Hindlimb muscle (tissue), 1 donor: ENCODE measurements at places on chromosomes 2 and 18.

DNA sequence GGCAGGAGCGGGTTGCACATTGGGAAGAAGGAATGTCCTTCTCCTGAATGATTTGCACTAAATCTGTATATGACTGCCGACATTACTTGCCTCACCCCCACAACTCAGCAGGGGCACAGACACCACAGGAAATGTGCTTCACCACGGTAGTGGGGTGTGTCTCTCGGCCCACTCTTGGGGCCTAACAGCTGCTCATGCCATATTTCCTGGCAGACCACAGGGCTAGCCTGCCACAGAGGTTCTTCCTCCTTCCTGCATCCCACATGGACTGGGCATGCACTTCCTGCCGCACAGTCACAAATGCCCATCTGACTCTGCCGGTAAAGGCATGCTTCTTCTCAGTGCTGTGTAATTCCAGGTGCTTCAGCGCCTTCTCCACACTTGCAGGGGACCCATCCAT lies 10.3 kb upstream of the PAPOLG start:
- no peak for DNase-seq

GRCh38 chr18:35998967-35999366 lies 26.5 kb downstream of the RMP24 start:
- no peak for DNase-seq

GRCh38 chr2:63768051-63768450 lies 73.6 kb upstream of the UGP2 start:
- no peak for DNase-seq

GRCh38 chr2:194464964-194465638 lies 1191.9 kb upstream of the SLC39A10 start:
- no peak for DNase-seq

- no peak for DNase-seq
Observed at GRCh38 chr2:105732101-105732500, 12.6 kb upstream of the NCK2 start.

DNA sequence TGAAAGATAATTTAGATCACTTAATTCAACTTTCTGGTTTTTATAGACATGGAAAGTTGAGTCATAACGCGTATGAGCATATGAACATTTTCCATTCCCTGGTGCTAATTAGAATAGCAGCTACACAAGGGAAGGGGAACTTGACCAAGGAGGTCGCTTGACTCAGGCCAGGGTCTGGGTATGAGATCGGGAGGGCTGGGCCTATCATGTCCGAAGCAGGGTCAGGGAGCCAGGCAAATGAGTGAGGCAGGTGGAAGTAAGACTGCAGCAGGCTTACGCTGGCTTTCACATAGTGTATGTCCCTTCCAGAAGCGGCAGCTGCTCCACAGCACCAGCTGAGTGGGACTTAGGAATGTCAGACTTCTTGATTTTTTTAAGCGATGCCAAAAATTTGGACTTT lies 14.7 kb downstream of the RALB start:
- peak; percentile 33 for DNase-seq

GRCh38 chr2:42971947-42972736 lies 179.8 kb upstream of the HAAO start:
- DNase-seq, result no peak

GRCh38 chr2:118622913-118623312 lies 224.5 kb downstream of the EN1 start:
- DNase-seq, result no peak

GRCh38 chr2:27152102-27152795 lies 3.4 kb downstream of the TCF23 start:
- DNase-seq, result no peak

GRCh38 chr18:45103319-45104048 lies 422.8 kb downstream of the SETBP1 start:
- DNase-seq, result no peak

- no peak for DNase-seq
Observed at GRCh38 chr2:29632018-29632417, 289.4 kb downstream of the ALK start.

GRCh38 chr18:79518683-79519128 lies 123.0 kb downstream of the NFATC1 start:
- no peak for DNase-seq

DNA sequence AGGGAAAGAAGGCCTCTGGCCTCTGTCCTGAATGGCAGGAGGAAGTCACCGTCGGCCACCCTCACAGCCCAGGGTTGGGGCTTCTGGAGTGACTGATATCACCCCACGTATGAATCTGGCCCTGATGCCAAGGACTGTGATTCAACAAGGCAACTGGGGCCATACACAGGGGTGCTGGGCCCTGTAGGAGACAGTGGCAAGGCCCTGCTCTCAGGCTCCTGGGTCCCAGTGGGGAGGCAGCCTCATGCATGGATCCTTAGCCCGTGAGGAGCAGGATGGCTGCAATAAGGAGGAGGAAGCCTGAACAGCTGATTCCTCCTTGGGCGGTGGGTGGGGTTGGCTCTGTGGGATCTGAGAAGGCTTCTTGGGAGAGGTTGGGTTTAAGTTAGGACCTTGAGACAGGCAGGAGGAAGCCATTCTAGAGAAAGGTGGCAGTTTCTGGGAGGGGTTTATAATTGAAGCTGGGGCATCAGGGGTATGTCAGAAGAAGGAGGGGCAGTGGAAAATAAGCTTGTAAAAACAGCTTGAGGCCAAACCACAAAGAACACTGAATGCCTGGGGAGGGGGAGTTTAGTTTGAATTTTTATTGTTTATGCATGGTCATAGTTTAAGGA lies 42.8 kb upstream of the LAPTM4A start:
- no peak for DNase-seq

GRCh38 chr2:166539340-166540162 lies 45.5 kb upstream of the SCN7A start:
- peak; percentile 58 for DNase-seq

GRCh38 chr2:102337012-102337411 lies 18.6 kb upstream of the IL18R1 start:
- DNase-seq, result no peak

- no peak for DNase-seq
Observed at GRCh38 chr2:220300806-220301205, 673.4 kb downstream of the SLC4A3 start.

- DNase-seq, result no peak
Observed at GRCh38 chr2:56266761-56267414, 83.1 kb downstream of the CCDC85A start.

DNA sequence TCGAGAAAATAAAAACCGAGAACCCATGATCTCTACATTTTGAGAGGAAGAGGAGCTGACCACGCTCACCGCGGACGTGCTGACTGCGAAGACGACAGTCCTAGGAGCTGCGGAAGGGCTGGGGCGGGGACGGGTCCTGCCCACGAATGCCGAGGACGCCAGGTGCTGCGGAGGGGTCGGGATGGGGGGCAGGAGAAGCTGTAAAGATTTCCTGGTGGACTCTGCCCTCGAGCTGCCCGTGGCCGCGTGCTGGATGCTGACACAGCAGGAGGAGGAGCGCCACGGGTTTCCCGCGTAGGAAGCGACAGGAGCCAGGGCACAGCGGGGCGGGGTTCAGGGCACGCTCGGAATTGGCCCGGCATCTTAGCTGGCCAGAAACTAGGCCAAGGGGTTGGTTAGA lies 22.2 kb downstream of the ZSCAN30 start:
- DNase-seq, result no peak

GRCh38 chr2:102615620-102616436 lies 3.5 kb upstream of the SLC9A2 start:
- DNase-seq, result peak; percentile 49

GRCh38 chr2:16012626-16013358 lies 72.4 kb downstream of the MYCN start:
- no peak for DNase-seq

- no peak for DNase-seq
Observed at GRCh38 chr2:7593360-7593759, 676.1 kb downstream of the RNF144A start.

GRCh38 chr2:188978291-188979081 lies 4.3 kb downstream of the COL3A1 start:
- peak; percentile 78 for DNase-seq

DNA sequence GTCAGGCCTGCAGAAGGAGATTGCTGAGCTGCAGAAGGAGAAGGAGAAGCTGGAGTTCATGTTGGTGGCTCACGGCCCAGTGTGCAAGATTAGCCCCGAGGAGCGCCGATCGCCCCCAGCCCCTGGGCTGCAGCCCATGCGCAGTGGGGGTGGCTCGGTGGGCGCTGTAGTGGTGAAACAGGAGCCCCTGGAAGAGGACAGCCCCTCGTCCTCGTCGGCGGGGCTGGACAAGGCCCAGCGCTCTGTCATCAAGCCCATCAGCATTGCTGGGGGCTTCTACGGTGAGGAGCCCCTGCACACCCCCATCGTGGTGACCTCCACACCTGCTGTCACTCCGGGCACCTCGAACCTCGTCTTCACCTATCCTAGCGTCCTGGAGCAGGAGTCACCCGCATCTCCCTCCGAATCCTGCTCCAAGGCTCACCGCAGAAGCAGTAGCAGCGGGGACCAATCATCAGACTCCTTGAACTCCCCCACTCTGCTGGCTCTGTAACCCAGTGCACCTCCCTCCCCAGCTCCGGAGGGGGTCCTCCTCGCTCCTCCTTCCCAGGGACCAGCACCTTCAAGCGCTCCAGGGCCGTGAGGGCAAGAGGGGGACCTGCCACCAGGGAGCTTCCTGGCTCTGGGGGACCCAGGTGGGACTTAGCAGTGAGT lies 19.4 kb downstream of the FOSL2 start:
- no peak for DNase-seq

DNA sequence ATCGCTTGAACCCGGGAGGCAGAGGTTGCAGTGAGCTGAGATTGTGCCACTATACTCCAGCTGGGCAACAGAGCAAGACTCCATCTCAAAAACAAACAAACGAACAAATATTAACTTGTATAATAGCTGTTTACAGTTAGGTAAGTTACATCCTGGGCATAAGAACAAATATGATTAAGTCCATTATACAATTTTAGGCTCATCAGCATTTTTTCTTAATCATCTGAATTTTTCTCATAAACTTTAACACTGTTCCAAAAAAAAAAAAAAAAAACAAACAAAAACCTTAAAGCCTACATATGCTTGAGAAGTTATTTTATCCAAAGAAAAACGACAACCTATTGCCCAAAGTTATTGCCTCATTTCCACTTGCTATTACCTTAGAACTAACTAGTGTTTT lies 1042.5 kb downstream of the DPP10 start:
- no peak for DNase-seq

DNA sequence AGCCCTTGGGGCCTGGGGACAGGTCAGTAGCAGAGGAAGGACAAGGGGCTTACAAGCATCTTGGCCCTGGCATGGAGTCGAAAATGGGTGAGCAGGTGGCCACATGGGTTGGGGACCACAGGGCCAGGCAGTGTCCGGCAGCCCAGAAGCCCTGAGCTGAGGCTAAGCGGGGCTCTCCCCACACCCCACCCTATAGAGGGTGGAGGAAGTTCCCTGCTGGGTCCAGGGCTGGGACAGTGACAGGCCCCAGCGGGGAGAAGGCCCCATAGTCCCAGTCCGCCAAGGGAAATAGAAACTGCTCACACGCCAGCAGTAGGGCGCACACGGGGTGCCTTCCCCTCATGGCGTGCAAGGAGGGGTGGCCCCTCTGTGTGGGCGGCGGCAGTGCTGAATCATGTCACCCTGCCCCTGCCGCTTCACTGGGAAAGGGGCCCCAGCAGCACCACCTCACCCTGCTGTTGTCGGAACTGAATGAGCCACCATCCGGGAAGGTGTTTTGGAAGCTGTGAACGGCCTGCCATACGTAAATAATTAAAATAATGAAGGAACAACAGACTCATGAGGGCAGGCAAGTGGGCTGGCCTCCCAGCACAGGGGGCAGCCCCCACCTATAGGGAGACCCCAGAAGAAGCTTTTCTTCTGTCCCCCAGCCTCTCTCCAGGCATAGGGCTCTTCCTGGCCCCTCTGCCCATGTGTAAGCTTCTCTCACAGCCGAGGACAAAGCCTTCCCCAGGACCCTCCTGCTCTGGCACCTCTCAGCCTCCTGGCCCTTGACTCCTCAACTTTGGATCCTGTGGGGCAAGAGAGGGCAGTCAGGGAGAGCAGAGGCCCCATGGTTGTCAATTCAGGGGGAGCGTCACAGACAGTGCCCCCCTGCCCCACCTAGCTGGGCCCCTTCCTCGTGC lies 12.7 kb upstream of the DUSP2 start:
- DNase-seq, result no peak

- no peak for DNase-seq
Observed at GRCh38 chr2:231099918-231100317, 24.9 kb downstream of the HTR2B start.

DNA sequence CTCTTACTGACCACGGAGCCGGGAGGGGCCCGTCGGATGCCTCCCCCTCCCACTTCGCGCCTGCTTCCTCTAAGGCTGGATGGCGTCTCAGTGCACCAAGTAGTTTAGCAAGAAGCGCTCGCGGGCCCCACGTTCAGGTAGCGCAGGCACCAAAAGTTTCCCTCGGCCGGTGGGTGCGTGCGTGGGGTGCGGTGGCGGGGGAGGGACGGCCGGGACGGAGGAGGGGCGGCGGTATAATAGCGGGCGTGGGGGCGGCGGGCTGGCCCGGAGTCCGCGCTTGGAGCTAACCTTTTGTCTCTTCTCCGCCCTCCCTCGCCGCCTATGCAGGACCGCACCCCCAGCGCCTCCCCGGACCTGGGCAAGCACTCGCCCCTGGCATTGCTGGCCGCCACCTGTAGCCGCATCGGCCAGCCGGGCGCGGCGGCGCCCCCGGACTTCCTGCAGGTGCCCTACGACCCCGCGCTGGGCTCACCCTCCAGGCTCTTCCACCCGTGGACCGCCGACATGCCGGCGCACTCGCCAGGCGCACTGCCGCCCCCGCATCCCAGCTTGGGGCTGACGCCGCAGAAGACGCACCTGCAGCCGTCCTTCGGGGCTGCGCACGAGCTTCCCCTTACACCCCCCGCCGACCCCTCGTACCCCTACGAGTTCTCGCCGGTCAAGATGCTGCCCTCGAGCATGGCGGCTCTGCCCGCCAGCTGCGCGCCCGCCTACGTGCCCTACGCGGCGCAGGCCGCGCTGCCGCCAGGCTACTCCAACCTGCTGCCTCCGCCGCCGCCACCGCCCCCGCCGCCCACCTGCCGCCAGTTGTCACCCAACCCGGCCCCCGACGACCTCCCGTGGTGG lies 1.0 kb downstream of the SP5 start:
- DNase-seq, result no peak

GRCh38 chr2:76579911-76580310 lies 869.2 kb upstream of the GCFC2 start:
- no peak for DNase-seq

GRCh38 chr2:200302940-200303727 lies 3.4 kb upstream of the SPATS2L start:
- DNase-seq, result no peak

- DNase-seq, result no peak
Observed at GRCh38 chr2:45554073-45554741, 56.9 kb downstream of the SRBD1 start.
